ENCODE measurements at places on chromosomes 13 and 19.
A peak's percentile ranks its signal among the peaks of the same experiment; 100 is the strongest.

DNA sequence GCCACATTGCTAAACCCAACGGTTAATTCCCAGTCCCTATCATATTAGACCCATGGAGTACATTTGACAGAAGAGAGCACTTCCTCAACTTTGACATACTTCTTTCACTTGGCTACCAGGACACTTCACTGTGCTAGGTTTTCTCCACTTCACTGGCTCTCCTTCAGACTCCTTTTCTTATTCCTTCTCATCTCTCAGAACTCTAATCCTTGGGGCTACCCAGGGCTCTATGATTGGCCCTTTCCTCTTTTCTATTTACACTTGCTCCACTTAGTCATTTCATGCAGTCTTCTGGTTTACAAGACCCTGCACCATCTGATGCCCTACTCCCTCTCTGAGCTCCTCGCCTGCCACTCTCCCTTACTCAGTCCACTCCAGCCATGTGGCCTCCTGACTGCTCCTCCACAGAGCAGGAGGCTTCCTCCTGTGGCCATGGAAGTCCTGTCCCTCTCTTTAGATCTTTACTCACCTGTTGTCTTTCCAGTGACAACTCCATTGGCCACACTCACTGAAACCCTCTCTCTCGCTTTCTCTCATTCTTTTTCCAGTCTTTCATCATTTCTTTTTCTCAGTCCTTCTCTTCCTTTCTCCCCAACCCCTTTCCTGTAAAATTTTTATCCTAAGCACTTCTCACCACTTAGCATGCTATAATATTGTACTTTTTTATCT is 90.4 kb downstream of the TBC1D4 start:
- DNase-seq = no peak

GRCh38 chr13:29767006-29767405 is 83.4 kb downstream of the UBL3 start:
- DNase-seq = no peak

- peak; percentile 100 for DNase-seq
Observed at GRCh38 chr19:44845612-44846454, at the start of gene NECTIN2. Gene NECTIN2, plus strand, starts transcription at chr19:44846297. Its CDS starts 229 bp downstream, at chr19:44846526.

DNA sequence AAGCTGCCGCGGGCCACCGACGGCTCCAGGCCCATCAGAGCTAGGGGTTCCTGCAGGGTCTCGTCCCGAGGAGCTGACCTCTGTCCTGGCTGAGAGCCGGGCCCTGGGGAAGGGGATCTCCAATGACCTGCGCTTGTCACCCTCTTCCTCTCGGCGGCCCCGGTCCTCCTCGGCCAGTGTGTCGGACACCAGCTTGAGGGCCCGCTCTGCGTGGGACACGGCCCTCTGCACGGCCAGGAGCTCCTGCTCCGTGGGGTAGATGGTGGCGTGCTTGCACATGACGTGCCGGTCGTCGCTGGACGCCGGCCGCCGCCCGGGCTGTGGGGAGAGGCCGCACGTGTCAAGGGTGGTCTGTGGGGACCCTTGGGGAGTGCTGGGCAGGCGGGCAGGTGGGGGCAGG is 32.7 kb upstream of the MATK start:
- DNase-seq = no peak

DNA sequence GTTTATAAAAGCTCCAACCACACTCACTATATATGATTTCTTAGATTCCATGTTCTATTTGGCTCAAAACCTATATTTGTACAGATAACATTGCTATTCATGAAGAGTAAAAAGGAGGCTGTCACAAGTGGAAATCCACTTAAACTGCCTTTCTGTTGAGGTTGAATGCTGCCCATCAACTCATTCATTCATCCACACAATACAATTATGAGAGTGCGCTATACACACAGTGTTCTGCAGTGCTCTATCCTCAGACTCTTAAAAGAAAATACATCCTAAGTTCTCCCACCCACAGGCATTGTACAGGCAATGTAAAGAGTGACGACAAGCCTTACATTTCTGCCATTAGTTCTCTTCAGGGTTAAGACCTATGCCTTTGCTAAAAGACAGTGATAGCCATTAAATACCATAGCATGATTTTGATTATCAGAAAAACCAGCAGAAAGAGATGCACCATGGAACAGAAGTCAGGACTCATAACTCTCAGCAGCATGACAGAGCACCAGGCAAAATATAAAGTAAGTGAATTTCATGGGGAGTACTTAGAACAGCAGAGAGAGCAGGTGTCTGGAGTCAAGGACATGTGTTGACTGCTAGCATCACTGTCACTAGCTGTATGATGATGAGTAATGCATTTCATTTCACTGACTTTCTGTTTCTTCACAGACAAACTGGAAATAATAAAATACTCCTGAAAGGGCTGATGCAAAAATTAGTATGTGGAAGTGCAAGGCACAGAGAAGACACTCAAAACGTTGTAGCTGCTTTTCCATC is 218.0 kb downstream of the RBM26 start:
- no peak for DNase-seq

DNA sequence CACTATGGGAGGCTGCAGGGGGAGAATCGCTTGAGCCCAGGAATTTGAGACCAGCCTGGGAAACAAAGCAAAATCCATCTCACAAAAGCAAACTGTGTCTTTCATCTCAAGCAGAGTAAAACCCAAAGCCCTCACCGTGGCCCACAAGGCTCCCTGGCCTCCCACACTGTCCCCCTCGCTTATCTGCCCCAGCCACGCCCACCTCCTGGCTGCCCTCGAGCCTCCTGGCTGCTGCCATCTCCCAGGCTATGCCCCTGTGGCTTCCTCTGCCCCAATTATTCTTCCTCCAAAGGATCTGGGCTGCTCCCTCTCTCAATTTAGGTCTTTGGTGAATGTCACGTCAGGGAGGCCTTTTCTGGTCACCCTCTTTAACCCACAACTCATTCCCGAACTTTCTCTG is 3.6 kb downstream of the RABAC1 start:
- no peak for DNase-seq

DNA sequence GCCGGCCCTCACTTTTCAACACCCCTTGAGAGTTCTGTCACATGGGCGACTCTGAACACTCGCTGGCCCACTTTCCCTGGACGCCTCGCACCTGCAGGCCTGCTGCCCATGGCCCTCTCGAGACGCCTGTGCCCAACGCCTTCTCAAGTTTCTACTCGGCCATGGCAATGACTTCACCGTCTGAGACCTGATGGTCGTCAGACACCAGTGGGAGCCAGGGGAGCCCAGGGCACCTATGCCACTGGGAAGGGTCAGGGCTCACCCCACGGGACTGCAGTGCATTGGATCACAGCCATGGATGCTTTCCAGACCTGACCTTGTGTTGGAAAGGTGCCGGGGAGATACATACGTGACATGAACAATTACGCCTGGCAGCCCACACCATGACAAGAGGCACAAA is 60.1 kb downstream of the KLF2 start:
- DNase-seq = no peak

DNA sequence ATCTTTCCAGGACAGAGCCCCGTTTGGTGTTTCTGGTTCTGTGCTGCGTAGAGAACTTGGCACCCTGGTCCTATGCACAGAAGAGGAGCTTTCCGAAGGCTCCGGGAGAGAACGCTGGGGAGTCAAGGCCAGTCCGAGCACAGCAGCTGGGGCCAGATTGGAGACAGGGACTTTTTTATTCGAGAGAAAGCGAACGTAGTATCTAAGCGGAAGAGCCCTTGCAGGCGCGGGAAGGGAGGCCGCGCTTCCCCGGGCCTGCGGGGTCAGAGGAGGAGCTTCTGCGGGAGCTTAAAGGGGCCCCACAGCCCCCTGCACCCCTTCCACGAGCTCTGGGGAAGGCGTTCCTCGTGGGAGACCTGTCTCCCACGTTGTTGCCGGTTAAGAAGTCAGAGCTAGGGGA is 48.6 kb upstream of the ARHGEF7 start:
- DNase-seq = no peak

DNA sequence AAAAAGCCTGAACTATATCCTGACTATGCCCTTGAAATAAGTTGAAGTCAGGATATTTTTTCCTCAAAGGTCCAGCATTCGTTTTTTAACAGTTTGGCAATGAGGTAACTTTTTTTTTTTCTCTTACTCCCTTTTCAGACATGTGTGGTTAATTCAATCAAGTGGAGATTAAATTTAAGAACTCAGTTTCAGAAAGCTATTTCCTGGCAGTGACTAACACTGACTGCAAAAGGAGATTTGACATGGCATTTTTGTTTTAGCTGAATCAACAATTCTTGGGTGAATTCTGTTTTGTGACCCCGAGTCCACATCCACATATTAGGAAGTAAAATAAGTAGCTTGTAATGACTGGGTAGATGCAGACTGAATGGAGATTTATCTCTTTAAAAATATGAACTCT is 716.4 kb downstream of the PCDH9 start:
- no peak for DNase-seq

- DNase-seq = no peak
Observed at GRCh38 chr13:42876270-42876714, 94.9 kb downstream of the FAM216B start.

GRCh38 chr19:11053817-11054195 is 35.5 kb upstream of the LDLR start:
- no peak for DNase-seq

DNA sequence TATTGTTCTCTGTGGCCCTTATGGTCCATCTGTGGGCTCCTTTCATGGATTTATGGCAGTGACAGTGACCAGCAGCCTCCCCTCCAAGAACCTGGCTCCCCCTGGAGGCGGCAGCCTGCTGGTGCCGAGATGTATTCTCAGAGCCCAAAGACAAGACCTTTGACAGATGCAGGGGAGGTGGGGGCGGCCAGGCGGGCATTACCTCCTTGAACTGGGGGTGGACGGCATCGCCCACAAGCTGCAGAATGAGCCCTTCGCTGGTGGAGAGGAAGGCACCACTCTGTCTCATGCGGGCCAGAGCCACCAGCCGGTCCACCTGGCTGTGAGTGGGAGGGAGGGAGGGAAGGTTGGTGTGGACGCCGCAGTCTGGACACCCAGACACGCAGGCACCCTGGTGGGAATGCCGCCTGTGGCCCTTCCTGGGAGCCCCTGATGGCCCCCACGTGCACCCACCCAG is 6.6 kb downstream of the ISOC2 start:
- no peak for DNase-seq

DNA sequence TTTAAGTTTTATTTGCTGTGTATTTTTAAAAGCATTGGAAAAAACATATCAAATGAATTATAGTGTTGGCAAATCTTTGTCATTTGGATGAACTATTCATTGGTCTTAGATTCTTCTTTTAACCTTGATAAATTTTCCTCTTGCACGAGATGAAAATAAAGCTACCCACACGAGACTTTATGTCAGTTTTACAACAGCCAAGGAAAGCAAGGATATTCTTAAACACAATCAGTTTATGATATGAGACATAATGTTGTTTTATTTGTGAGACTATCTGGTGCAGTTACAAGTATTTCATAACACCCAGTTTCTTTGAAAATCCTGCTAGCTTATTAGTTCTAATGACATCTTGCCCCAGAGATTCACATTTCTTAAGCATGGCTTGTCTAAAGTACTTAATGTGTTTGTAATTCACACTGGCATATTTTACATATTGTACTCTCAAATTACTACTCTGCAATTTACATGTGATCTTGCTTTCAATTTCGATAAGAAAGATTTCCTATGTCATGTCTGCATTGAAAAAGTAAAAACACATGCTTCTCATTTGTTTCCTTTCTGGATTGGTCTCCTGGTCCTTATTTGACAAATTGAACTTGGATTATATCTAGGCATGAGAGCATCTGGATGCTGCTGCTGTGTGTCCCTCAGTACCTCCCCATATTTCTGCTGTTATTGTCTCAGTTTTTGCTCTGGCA is 955.5 kb upstream of the PCDH9 start:
- DNase-seq = no peak

DNA sequence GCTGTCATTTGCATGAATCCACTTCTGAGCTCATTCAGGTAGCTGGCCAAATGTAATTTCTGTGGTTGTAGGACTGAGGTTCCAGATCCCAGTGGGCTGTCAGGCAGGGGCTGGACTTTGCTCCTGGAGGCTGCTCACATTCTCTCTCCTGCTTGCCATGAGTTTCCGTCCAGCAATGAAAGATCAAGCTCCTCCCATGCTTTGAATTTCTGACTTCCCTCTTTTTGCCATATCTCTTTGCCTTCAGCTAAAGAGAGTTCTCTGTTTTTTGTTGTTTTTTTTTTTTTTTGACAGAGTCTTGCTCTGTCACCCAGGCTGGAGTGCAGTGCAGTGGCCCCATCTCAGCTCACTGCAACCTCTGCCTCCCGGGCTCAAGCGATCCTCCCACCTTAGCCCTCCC is 76.9 kb downstream of the ING1 start:
- DNase-seq = no peak

DNA sequence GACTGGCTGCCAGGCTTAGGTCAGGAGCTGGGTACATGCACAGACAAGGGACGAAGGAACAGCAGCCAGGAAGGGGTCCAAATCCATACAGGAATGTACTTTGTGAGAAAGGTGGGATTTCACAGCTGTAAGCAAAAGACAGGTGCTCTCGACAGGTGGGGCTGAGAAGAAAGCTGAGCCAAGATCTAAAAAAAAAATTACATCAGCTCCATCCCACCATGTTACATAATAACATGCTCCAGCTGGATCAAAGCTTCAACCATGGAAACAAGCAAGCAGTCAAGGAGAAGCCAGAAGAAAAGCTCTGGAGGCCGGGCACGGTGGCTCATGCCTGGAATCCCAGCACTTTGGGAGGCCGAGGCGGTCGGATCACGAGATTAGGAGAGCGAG is 8.0 kb downstream of the UBXN6 start:
- no peak for DNase-seq

DNA sequence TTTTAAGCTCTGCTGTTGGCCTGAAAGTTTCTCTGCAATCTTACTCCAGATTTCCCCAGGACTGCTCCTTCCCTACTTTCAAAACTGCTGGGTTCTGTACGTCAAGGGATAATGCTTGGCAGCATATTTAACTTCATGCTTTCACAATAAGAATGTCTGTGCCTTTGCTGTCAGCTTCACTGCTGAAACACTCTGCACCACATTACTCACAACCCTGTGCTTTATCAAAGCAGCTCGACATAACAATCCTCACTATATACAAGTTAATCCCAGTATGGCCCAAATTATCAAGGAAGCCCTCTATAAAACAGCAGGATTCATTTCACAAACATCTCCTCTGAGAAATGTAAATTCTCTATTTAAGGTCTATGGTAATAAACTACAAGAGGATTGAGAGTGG is 17.5 kb downstream of the LATS2 start:
- DNase-seq = no peak

DNA sequence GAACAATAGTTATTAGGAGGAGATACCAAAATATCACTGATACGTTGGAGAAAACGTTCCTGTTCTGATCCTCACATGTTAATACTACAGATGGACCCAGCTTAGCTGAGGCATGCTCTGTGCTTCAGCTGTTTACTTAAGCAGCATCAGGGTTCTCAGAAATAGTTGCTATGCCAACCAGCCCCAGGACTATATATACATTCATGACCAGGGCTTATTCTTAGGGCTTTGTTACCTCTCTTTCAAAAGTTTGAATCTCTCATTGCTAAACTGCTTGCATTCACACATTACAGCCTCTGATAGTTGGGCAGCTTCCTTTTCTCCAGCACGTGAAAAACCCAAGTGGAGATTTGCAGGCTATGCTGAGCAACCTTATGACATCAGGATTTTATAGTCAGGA is 800.4 kb downstream of the DIAPH3 start:
- no peak for DNase-seq

DNA sequence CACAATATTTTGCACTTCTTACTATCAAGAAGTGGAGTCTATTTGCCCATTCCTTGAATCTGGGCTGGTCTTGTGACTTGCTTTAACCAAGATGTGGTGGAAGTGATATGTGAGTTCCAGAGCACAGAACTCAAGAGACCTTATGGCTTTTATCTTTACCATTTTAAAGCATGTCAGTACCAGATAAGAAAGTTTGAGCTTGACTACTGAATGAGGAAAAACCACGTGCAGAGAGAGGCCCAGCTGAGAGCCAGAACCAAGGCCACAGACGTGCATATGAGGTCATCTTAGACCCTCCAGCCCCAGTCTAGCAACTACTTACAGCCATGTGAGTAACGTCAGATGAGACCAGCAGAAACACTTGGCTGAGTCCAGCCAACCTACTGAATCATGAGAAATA is 6.3 kb upstream of the CDK8 start:
- no peak for DNase-seq

Data from thoracic aorta (tissue), 2 donors.